Nasal cavity respiratory epithelium epithelial cell of viscerocranial mucosa (primary cell): ENCODE measurements at places on chromosomes 7 and 10. TPM values are rescaled to one million over a fixed set of nuclear protein-coding genes. Genes with fewer than 3 reads are reported as not detected.

Gene UPK3B
- total RNA-seq: 1.4 and 6.7 TPM in 2 replicates

Gene ABCC2
- 0.34 and 0.71 TPM in 2 replicates for total RNA-seq

Gene KIF20B
- total RNA-seq: 2.7 and 3.4 TPM in 2 replicates

Gene C10orf62
- total RNA-seq: not detected in 2 replicates

Gene ZNF438
- total RNA-seq: 1.0 and 2.6 TPM in 2 replicates
